ENCODE measurements at places on chromosomes 11 and 22. TPM values are rescaled to one million over a fixed set of nuclear protein-coding genes. Genes with fewer than 3 reads are reported as not detected.

DNA sequence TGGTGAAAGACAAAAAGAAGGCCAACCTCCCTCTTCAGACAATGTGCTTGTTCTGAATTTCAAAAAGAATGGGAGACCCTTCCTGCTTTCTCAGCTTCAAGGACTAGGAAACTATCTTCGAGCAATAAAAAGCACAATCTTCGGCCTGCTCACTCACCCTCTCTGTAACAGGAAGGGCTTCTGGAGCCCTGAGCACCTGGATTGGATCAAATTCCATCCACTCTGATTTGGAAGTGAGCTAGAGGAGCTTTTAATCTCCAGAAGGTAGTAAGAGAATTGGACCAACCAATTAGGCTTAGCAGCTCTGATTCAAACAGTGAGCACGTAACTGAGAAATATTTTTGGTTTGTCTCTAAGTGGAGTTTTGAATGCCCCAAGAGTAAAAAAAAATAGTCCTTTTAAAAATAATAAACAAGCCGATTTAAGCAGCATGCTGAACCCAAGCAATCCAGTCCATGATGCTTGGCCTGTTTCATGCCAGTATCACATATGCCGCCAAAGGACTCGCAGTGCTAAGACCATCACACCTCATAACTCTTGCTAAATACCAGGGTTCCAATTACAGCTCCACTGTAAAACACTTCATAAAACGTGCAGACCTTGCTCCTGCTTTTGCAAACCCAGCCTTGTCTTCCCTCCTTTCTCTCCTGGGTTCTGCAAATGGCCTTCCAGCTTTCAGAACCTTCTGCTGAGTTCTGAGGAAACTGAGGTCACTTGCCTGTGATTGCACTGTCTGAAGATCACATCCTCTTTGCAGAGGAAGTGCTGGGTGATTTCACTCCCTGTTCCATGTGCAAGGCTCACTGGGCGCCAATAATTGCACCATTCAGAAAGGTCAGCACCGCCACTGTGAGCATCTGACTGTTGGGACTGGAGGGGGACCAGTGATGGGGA lies 74.4 kb downstream of the SLC1A2 start:
- no peak for DNase-seq

DNA sequence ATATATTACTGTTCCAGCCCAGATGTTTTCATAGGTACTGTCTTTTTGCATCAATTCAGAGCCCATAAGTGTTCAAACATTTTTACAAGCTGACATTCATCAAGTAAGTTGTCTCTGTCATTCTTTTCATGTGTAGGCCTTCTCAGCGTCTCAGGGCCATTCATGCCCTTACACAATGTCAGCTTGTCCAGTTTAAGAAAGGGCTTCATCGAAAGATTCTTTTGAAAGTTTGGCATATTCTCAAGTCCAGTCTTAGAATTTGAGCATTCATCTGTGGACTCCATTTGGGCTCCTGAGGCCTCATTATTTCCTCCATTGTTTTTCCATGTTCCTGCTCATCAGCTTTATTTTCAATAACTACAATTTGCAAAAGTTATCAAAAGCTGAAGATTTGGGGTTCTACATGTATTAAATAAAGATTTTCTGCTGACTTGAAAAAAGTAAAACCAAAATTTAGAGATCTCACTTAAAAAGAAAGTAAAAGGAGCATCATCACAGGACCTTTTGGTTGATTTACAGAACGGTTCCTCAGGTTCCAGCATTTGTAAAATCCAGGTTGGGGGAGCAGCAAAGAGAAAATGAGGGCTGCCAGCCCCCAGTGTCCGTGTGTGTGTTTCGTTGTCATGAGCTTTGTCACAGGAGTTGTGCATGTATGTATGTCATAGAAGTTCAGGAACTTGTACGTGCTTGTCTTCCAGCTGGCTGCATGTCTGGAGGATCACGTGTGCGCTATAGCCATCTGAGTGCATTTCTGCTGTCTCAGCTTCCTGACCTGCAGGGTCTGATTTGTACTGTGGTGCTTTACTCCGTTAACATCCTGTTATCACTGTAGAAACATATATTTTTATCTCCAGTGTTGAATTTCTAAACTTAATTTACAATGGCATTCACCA lies 15.6 kb downstream of the MOV10L1 start:
- no peak for DNase-seq

DNA sequence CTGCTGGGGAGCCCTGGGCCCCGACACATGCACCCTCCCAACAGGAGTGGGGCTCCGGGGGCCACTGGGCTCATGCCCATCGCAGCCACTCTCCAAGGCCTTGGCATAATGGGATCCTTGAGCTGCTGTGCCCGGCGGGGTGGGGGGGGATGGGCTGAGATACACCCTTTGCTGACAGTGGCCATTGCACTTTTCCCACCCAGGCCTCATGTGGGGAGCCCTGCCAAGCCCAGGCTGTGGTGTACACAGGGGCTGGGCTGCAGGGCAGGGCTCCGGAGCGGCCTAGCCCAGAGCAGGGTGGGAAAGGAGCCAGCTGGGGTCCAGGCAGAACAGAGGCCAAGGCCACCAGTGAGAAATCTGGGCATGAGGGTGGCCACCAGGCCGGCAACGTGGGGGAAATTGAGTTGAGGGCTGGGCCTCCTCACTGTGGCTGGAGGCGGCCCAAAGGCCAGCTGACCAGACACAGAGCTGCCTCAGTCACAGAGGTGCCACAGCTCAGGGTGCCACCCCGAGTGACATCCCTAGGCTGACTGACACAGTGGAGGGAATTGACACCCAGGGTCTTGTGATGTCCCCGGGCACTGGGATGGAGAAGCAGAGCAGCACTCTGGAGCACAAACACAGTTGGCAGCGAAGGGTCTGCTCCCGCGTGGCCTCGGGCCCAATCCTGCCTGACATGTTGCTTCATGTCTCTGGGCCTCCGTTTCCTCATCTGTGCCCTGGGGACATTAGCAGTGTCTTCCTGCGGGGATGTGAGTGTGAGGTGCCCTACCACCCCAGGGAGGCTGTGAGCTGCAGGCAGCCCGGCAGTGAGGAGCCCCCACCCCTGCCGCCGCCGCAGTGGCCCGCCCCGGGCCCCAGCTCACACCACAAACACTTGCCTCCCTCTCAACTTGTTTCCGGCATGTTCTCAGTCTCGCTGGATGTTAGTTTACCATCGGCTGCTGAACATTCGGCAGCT lies 30.4 kb downstream of the RTN4R start:
- DNase-seq = no peak

DNA sequence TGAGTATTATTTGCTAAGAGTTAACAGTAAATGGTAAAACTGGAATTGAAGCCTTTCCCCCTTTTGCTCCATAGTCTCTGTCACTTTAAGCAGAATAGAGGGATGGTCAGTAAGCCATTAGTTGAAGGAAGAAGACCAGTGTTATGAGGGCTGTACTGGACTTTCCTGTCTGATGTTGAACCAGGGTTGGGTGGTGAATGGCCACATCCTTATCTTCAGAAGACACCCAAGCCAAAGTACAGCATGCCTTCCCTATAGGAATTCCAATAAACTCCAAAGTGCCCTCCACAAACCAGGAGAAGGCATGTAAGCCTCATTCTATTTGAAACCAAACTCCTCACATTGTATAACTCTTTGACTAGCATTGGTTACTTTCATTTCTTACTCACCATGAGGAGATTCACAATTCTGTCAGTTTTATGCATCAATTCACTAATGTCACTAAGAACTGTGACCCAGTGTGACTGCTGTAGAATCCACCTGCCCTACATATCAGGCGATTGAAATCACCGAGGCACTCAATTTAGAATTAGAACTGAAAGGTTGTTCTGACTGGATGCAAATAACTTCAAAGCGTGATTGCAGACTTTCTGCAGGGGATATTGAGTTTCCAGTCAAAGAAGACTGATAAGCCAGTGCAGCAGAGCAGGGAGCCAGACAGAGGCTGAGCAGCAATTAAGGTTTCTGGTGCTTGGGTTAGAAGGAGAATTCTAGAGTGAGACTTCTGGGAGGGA lies 107.1 kb upstream of the DDI1 start:
- DNase-seq = no peak

DNA sequence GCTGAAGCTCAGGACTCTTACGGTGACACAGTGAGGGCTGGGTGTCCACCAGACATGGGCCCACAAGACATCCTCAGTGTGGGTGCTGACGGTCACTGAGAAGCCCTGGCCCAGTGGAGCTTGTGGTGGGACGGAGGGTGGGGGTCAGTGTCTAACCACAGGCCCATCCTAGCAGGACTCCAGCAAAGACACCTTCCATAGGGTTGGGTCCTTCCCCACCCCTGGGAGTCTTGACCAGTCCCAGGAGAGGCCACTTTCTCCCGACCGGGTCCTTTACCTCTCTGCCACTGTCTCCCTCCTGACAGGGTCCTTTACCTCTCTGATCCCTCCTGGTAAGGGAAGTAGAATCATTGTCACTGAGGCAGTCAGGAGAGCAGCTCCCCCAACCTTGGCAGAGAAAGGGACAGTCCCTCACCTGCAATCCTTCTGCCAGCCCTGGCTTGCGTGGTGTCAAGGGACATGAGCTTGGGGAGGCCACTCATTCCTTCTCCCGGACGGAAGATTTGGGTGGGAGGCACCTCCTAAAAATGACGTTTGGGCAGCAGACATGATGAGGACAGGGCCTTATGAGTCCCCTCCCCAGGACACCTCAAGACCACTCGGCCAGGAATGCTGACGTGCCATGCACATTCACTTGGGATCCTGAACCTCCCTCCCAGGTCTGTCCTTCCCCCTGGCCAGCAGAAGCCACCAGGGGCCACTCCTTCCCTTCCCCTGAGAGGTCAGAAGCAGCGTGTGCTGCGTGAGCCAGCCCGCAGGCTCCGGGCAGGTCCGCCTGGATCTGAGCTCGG lies 91.5 kb upstream of the FGF3 start:
- no peak for DNase-seq

CREB3L1 gene
- total RNA-seq = 15.1 TPM

GLB1L3 gene
- total RNA-seq = not detected

LDHAL6A gene
- total RNA-seq = not detected

TP53I11 gene
- 89.0 TPM for total RNA-seq
